ENCODE measurements at places on chromosomes 6 and 20.

DNA sequence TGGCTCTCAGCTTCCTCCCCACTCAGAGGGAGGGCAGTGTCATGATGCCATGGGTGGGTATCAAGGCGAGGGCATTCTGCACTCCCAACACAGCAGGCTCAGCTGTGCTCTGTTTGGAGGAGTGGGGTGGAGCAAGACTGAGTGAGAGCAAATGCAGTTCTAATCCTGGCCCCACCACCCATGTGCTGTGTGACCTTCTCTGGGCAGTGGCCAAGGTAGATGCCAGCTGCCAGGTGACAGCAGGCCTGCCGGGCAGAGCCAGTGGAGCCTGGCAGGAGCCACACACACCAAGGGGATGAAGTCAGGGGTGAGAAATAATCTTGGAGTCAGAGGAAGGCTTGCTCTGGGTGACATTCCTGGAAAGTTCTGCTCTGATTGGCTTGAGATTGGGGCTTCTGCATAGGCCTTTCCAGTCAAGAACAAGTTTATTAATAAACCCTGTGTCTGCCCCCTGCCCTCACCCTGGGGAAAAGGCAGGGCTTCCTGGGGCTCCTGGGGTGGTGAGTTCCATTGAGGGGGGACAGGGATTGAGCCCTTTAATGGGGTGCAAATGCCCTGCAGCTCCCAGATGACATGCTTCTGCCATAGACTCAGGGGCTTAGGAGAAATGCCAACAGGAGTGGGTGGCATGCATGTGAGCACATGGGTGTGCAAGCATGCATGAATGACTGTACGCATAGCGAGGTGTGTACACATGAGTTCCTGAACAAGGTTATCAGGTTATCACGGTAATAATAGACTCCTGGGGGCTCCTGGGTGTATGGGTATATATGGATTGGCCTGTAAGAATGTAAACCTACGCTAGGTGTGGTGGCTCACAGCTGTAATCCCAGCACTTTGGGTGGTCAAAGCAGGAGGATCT lies 134.2 kb downstream of the MRPL14 start:
- H3K4me3 ChIP-seq = no peak overlapping the region
- no peaks in the 10 kb centered on the region for H3K36me3 ChIP-seq
- no peak for DNase-seq
- H3K27me3 ChIP-seq = no peaks in the 10 kb centered on the region
- no peak overlapping the region for H3K27ac ChIP-seq

GRCh38 chr6:118551063-118552053 lies 3.3 kb downstream of the PLN start:
- H3K4me3 ChIP-seq = no peak overlapping the region
- H3K36me3 ChIP-seq = no peaks in the 10 kb centered on the region
- DNase-seq = no peak
- H3K27ac ChIP-seq = no peak overlapping the region

- no peak for DNase-seq
- no peaks in the 10 kb centered on the region for H3K4me1 ChIP-seq
- H3K27ac ChIP-seq = no peak overlapping the region
- H3K4me3 ChIP-seq = no peak overlapping the region
- H3K27me3 ChIP-seq = no peaks in the 10 kb centered on the region
Observed at GRCh38 chr6:101605874-101606273, 212.4 kb downstream of the GRIK2 start.

GRCh38 chr6:21992178-21992967 lies 304.5 kb downstream of the PRL start:
- DNase-seq = no peak
- H3K27ac ChIP-seq = no peak overlapping the region
- no peaks in the 10 kb centered on the region for H3K36me3 ChIP-seq
- H3K4me1 ChIP-seq = no peaks in the 10 kb centered on the region
- H3K27me3 ChIP-seq = no peaks in the 10 kb centered on the region

- no peaks in the 10 kb centered on the region for H3K27me3 ChIP-seq
- no peaks in the 10 kb centered on the region for H3K4me1 ChIP-seq
- no peak overlapping the region for H3K4me3 ChIP-seq
- H3K27ac ChIP-seq = no peak overlapping the region
Observed at GRCh38 chr6:88428068-88428467, 261.9 kb upstream of the CNR1 start.

- no peaks in the 10 kb centered on the region for H3K4me1 ChIP-seq
- DNase-seq = no peak
- peaks cover 13% of the 10 kb centered on the region for H3K36me3 ChIP-seq
- H3K4me3 ChIP-seq = no peak overlapping the region
- H3K27ac ChIP-seq = no peak overlapping the region
Observed at GRCh38 chr6:98885330-98885729, 51.0 kb downstream of the POU3F2 start.

GRCh38 chr6:6599468-6599873 lies 11.0 kb downstream of the LY86 start:
- H3K4me1 ChIP-seq = no peaks in the 10 kb centered on the region
- no peak for DNase-seq
- no peaks in the 10 kb centered on the region for H3K27me3 ChIP-seq
- H3K27ac ChIP-seq = no peak overlapping the region
- no peak overlapping the region for H3K4me3 ChIP-seq

- no peak for DNase-seq
- H3K4me1 ChIP-seq = no peaks in the 10 kb centered on the region
- H3K36me3 ChIP-seq = peaks cover 56% of the 10 kb centered on the region
- no peak overlapping the region for H3K4me3 ChIP-seq
Observed at GRCh38 chr6:142416179-142416578, 114.4 kb downstream of the ADGRG6 start.

- H3K27me3 ChIP-seq = no peaks in the 10 kb centered on the region
- DNase-seq = no peak
- no peaks in the 10 kb centered on the region for H3K36me3 ChIP-seq
- peaks cover 47% of the 10 kb centered on the region for H3K4me1 ChIP-seq
Observed at GRCh38 chr6:26199773-26200764, 112.8 kb downstream of the HFE start.
